SJSA1 (cell line): ENCODE measurements at places on chromosomes 2 and 18.
A peak's percentile ranks its signal among the peaks of the same experiment; 100 is the strongest.

GRCh38 chr2:190486037-190486623, 48.4 kb downstream of the NEMP2 start:
- no peak for DNase-seq

DNA sequence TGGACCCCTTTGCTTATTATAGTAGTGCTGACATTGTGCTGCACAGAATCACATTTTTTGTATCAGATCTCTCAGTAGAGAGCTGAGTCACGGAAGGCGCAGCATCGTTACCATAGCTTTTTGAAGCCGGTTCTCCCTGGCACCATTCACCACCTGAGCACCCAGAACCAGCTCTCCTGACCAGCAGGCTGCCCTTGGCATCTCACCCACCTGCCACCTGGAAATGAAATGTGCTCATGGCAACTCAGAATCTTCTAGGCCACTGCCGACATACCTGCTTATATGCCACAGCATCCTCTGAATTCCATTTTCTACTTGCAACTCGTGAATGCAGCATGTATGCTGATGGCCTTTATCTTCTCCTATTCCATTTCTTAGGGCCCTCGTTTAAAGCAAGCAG, 62.7 kb downstream of the COA5 start:
- DNase-seq, result no peak

- no peak for DNase-seq
Measured at GRCh38 chr18:35085450-35086380, 44.5 kb downstream of the MAPRE2 start.

DNA sequence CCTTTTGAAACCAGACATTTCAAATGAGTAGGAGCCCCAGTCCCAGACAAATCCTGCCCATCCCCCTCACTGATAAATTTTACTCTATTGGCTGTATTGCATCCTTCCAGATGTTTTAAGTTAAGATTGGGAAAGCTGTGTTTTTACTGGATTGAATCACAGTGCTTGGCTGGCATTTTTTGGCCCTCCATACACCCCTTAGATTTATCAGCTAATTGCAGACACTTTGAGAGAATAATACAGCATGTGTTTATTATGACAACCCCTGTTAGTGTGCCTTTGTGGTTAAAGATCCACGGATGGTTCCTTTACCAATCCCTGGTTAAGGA, 74.9 kb downstream of the ANTXR1 start:
- DNase-seq, result no peak

DNA sequence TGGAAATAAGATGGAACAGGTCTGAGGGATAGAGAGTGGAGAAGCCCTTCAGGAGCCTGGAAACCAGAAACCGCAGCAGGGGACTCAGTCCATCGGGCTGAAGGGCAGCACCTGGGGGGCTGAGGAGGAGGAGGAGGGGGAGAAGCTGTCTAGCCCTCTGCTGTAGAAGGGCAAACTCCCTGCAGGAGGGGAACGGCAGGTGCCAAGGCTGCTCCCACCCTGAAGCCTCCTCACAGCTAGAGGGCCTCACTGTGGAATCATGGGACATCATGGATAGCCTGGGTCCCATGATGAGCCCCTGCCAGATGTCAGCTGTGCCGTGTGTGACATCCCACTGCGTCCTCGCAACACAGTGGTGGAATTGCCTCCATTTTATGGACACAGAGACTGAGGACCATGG, 435 bp downstream of the MYO7B start:
- DNase-seq, result no peak

- no peak for DNase-seq
Measured at GRCh38 chr2:1518867-1519530, 105.7 kb downstream of the TPO start.

DNA sequence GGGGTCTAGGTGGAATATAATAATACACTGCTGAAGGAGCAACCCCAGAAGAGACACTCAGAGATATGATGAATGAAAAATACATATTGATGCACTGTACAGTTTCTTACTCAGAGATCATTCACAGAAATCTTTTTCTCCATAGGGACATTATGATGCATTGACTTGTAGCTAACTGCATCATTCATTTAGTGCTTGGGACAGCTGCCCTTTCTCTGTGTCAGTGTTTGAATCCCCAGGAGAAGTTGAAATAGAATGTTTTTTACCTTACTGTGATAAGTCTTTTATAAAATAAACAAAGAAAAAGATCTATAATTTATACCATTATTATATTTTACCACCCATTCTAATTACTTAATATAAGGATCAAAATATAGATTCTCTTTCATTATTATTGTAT, 91.7 kb upstream of the DSEL start:
- no peak for DNase-seq

DNA sequence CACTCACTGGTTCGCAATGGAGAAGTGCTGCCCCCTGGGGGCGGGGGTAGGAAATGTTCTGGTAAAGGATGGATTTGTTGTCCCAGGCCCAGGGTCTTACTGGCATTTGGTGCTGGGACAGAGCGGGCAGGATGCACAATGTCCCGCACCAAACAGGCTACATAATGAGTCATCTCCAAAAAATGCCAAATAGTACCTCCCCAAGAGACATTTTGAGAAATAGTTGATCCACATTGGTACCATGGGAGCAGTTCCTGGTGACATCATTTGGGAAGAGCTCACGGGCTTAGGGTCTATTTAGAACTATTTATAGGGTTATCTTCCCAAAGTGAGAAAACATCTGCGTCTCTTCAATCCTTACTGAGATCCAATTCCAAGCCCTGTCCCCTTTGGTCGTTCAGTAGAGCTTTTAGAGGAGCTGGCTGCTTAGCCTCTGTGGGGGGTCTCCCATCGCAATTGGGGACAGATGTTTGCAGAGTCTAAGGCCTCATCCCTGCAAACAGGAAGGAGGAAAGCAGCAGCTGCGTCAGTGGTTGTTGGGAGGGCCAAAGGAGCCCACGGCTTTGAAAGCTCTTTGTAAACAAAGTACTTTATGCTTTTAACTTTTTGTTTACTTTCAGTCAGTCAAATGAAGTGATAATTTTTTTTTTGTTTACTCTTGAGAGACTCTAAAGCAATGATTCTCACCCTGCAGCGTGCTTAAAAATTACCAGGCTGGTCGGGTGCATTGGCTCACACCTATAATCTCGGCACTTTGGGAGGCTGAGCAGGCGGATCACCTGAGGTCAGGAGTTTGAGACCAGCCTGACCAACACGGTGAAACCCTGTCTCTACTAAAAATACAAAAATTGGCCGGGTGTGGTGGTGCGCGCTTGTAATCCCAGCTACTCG, 49.3 kb downstream of the GREB1 start:
- peak; percentile 79 for DNase-seq

DNA sequence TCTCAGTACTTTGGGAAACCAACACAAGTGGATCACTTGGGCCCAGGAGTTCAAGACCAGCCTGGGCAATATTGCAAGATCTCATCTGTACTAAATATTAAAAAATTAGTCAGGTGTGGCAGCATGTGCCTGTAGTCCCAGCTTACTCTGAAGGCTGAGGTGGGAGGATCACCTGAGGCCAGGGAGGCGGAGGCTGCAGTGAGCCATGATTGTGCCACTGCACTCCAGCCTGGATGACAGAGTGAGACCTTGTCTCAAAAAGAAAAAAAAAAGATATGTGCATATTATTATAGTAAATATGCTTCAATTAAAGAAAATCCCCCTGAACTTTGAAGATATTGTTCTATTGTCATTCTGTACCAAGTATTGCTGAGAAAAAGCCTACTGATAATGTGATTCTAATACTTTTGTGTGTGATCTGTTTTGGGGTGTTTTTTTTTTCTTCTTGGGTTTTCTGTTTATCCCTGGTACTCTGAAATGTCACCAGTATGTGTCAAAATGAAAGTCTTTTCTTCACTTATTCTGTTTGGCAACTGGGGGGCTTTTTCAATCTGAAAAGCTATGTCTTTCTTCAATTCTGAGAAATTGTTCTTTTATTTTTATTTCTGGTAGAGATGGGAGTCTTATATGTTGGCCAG, 13.2 kb downstream of the NEURL3 start:
- DNase-seq, result no peak

DNA sequence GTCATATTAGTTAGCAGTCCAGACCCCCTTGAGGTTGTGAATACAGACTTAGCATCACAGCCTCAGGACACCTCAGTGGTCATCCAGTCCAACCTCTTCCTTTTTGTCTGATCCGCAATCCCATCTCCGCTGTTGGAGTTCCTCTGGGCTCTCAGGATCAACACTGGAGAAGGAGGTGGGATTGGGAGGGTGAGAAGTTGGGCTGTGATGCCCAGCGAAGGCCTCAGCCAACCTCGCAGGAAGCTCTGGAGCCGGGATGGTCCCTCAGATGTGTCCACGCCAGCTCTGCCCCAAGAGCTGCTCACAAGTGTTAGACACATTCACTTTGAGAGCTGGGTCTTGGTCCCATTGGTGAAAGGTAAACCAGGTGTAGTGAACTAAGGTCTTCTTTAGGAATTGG, 74.9 kb upstream of the AFF3 start:
- DNase-seq, result no peak

DNA sequence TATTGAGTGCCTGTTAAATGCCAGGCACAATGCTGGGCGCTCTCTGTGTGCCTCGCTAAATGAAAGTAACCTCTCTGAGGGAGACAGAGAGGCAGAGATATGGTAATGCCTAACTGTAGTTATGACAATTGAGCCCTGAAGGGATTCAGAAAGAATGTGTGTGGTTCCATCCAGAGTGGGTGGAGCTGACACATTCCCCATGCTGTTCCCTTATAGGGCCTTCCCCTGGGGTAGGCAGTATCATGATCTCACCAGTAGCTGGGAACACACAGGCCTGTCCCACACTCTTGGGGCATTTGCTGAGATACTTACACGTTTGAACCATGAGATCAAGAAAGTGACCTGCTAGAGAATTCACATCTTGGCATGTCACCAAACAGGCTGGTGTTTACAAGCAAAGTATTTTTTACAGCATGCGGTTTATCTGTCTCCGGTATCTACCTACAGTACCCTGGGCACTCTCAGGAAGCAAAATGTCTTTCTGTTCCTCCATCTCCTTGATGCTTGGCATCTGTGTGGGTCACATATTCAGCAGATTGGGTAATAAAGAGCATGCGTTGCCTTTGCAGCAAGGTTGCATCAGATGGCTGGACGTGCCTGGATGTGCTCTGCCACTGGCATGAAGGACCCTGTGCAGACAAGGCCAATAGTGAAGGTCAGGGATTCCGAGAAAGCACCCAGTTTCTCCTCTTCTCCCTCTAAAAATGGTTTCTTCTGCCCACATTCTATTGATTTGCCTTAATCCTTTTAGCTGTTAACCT, 9.4 kb downstream of the CTIF start:
- DNase-seq, result peak; percentile 89

GRCh38 chr2:221388891-221389290, 183.2 kb downstream of the EPHA4 start:
- no peak for DNase-seq

- DNase-seq, result no peak
Measured at GRCh38 chr2:241489733-241490680, 18.4 kb downstream of the STK25 start.

- DNase-seq, result no peak
Measured at GRCh38 chr2:62227386-62228075, 31.6 kb downstream of the B3GNT2 start.

- DNase-seq, result no peak
Measured at GRCh38 chr2:505941-506340, 171.3 kb downstream of the TMEM18 start.

GRCh38 chr2:49154140-49154539, at the start of gene FSHR:
Gene FSHR, minus strand, starts transcription at chr2:49154515. Its CDS starts 98 bp downstream, at chr2:49154417.
- DNase-seq, result no peak

- DNase-seq, result no peak
Measured at GRCh38 chr18:5603153-5603552, 59.4 kb upstream of the EPB41L3 start.

- DNase-seq, result no peak
Measured at GRCh38 chr2:239695728-239696240, 295.0 kb upstream of the HDAC4 start.

- DNase-seq, result no peak
Measured at GRCh38 chr2:3189076-3189591, 188.5 kb downstream of the EIPR1 start.

- no peak for DNase-seq
Measured at GRCh38 chr2:218569038-218569431, 396 bp downstream of the CNOT9 start.

DNA sequence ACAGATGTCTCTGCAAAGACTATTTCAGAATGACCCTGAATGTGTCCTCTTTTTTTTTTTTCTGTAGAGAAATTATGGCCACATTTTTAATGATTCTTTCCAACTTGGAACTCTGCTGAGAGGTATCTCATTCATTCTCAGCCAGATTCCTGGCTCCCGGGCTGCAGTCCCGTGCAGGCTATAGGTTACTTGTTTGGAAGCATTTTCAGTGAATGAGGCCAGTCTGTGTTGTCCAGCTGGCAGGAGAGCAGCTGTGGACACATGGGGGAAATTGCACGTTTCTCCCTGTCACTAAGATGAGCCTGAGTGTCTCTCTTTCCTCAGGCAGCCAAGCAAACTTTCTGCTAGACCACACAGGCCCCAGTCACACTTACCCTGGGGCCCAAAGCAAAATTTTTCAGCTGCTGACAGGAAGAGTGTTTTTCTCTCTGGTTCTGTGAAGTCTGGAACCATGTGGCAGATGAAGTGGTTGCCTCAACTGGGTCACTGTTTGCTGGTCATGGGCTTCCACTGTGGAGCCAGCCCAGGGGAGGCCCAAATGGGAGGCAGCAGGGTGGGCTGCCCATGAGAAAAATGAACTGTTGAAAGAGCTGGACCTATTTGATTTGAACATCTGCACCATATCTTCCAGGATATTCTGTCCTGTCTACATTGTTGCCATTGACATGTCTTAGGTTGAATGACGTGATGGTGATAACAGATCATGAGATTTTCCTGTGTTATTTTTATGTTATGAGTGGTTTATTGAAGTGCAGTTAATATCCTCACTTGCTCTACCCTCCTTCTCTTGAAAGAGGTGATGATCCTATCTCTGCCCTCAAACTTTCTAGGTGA, 431.2 kb downstream of the LPIN1 start:
- DNase-seq, result peak; percentile 22

DNA sequence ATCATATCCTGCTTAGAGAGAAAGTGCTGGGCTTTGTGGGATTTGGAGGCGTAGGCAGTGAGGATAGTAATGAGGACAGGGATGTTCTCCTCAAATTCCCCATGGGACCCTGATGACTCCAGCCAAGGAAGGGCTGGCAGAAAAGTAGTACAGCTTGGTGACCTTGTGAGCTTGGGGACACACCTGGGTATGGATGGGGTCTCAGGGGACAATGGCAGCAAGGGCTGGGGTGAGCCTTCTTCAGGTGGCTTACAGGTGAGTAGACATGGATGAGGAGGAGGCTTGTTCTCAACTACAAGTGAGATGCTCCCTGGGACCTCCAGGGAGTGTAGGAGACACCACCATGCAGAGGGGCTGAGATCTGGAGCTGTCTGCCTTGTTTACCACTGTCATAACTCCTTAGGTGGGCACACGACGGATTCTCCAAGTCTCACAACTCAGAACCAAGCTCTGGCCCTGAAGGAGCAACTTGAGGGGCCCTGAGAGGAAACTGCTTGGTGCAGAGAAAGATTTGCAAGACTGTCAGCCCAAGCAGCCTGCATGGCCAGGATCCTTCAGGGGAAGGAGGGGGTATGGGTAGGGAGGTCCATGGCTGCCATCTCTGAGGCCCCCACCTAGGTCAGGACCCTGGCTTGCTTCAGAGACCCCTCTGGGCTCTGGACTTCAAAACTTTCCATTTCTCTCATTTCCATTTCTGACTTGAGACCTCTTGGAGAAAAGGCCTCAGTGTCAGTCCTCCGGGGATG, 262.8 kb downstream of the DYSF start:
- DNase-seq, result no peak
